Neural progenitor cell (in vitro differentiated cells): ENCODE measurements at places on chromosomes 3 and 15.

DNA sequence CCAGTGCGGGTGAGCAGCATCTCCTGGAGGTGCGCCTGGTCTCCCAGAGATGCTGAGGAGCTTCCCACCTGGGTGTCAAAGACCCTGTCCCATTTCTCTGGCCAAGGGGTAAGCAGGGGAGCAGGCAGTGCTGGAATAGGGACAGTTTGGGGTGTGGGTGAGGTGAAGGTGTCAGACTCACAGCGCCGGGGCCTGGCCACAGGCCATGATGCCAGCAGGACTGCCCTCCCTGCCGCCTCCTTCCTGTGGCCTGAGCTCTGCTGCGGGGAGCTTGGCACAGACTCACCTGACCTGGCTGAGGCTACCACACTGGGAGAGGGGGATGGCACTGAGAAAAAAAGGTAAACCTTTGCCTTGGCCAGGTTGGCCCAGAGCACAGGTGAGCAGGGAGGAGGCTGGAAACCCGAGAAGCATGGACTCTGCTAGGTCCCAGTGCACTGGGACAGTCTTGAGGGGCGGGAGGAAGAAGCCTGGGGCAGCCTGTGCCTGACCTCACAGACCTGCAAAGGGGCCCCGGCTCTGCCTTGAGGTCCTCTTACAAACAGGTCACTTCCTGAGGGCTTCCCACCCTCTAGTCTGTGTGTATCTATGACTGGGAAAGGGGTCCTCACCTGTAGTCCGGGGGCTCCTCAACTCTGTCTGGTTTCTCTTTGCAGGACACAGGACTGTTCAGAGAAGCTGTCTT is 28.2 kb downstream of the GRAMD2A start:
- no peak for DNase-seq
- peaks cover 5% of the 10 kb centered on the region for H3K4me1 ChIP-seq
- no peak overlapping the region for H3K4me3 ChIP-seq
- H3K27me3 ChIP-seq = no peaks in the 10 kb centered on the region

GRCh38 chr15:44317423-44318058 is 29.0 kb downstream of the GOLM2 start:
- H3K36me3 ChIP-seq = no peaks in the 10 kb centered on the region
- H3K4me3 ChIP-seq = no peak overlapping the region
- H3K27ac ChIP-seq = no peak overlapping the region
- peaks cover 6% of the 10 kb centered on the region for H3K4me1 ChIP-seq

DNA sequence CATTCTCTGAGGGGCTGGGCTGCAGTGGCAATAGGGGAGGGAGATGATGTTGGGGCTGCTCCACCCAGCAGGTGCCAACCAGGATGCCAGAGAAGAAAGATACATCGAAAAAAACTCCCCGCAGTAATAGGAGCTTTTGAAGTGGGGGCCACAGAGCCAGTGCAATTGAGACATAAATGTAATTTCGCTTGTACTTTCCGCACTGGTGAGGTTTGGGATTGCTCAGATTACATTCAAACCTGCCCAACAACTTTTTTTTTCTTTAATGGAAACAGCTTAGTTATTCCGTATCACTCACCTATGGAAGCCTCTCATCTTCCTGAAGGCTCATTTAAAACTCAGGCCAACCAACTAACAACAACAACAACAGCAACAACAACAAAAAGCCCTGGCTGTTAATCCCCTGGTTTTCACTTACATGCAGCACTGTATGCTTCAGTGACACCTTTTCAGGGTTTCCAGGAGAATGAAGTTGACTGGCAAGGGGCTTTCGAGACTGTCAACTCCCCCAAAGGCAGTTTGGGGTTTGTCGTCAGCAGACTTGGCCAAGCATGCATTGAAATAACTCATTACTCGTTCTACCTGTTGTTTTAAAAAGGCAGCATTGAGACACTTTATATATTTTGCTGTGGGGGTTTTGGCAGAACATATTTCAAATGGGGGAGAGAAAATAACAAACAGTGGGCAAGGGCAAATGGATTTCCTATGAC is 163.8 kb downstream of the EBLN2 start:
- H3K36me3 ChIP-seq = no peaks in the 10 kb centered on the region
- peaks cover 18% of the 10 kb centered on the region for H3K4me1 ChIP-seq
- H3K27ac ChIP-seq = no peak overlapping the region
- DNase-seq = peak; percentile 43
- no peak overlapping the region for H3K4me3 ChIP-seq

DNA sequence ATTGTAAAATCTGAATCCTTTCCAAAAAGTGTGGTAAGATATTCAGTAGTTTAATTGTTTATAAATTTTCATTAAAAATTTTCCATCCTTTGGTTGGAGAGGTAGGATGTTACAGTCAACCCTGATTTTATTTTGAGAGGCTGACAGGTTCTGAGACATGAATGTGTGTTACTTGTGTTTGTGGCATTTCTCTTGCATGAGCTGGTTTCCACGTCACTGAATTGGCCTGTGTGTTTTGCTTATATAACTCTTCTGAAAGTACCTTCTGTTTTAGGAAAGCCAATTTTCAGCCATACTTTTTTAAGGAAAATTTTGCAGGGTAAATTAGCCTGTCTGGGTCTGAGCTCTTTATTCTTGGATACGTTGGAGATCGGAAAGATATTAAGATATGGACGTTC is 30.7 kb downstream of the PXYLP1 start:
- no peak for DNase-seq
- H3K4me1 ChIP-seq = peaks cover 24% of the 10 kb centered on the region
- no peak overlapping the region for H3K4me3 ChIP-seq
- H3K36me3 ChIP-seq = no peaks in the 10 kb centered on the region
- H3K27ac ChIP-seq = no peak overlapping the region

- no peak overlapping the region for H3K4me3 ChIP-seq
- H3K27me3 ChIP-seq = no peaks in the 10 kb centered on the region
- H3K27ac ChIP-seq = no peak overlapping the region
- H3K36me3 ChIP-seq = no peaks in the 10 kb centered on the region
- DNase-seq = peak; percentile 77
Observed at GRCh38 chr3:177516158-177517011, 319.1 kb upstream of the TBL1XR1 start.

DNA sequence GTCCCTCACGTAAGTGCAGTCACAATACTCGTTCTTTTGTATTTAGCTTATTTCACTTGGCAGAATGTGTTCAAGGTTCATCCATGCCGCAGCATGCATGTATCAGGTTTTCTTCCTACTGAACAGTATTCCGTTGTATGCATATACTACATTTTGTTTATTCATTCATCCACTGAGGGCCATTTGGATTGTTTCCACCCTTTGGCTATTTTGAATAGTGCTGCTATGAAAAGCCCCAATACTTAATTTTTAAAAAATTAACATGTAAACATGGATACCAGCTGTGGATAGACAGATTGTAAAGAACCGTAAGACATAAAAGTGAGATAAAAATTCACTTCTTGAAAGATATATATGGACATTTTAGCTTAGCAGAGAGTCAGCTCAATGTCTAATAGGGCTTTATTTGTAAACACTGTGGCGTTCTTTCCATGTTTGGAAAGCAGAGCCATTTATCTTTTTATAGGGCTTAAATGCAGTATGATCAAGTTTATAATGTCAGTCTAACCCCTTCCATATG is 115.9 kb downstream of the VPS8 start:
- H3K36me3 ChIP-seq = no peaks in the 10 kb centered on the region
- DNase-seq = no peak
- H3K4me3 ChIP-seq = no peak overlapping the region
- H3K27me3 ChIP-seq = no peaks in the 10 kb centered on the region
- H3K4me1 ChIP-seq = no peaks in the 10 kb centered on the region

- peaks cover 16% of the 10 kb centered on the region for H3K4me1 ChIP-seq
- no peak for DNase-seq
- no peaks in the 10 kb centered on the region for H3K36me3 ChIP-seq
- H3K27ac ChIP-seq = no peak overlapping the region
Observed at GRCh38 chr3:101779822-101780381, 891 bp downstream of the NXPE3 start.

GRCh38 chr3:149667576-149667975 is 9.8 kb upstream of the WWTR1 start:
- no peak for DNase-seq
- no peak overlapping the region for H3K4me3 ChIP-seq
- H3K4me1 ChIP-seq = peaks cover 17% of the 10 kb centered on the region

DNA sequence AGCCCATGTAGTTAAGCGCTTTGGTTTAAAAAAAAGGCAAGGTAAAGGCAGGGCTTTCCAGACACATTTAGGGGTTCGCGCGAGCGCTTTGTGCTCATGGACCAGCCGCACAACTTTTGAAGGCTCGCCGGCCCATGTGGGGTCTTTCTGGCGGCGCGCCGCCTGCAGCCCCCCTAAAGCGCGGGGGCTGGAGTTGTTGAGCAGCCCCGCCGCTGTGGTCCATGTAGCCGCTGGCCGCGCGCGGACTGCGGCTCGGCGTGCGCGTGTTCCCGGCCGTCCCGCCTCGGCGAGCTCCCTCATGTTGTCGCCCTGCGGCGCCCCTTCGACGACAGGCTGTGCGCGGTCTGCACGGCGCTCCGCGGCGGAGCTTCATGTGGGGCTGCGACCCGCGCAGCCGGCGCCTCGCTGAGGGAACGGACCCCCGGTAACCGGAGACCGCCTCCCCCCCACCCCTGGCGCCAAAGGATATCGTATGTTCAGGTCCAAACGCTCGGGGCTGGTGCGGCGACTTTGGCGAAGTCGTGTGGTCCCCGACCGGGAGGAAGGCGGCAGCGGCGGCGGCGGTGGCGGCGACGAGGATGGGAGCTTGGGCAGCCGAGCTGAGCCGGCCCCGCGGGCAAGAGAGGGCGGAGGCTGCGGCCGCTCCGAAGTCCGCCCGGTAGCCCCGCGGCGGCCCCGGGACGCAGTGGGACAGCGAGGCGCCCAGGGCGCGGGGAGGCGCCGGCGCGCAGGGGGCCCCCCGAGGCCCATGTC is 927 bp downstream of the SMAD6 start:
- peaks cover 36% of the 10 kb centered on the region for H3K27me3 ChIP-seq
- H3K4me1 ChIP-seq = peaks cover 37% of the 10 kb centered on the region
- H3K27ac ChIP-seq = no peak overlapping the region
- no peaks in the 10 kb centered on the region for H3K36me3 ChIP-seq
- peak overlapping the region; percentile 68 for H3K4me3 ChIP-seq

- H3K36me3 ChIP-seq = no peaks in the 10 kb centered on the region
- no peaks in the 10 kb centered on the region for H3K27me3 ChIP-seq
- peak; percentile 67 for DNase-seq
- H3K4me3 ChIP-seq = no peak overlapping the region
- no peak overlapping the region for H3K27ac ChIP-seq
Observed at GRCh38 chr3:4720316-4721075, 227.3 kb downstream of the ITPR1 start.

GRCh38 chr3:114896978-114897377 is 250.1 kb downstream of the ZBTB20 start:
- H3K4me1 ChIP-seq = peaks cover 23% of the 10 kb centered on the region
- H3K4me3 ChIP-seq = no peak overlapping the region
- H3K27ac ChIP-seq = no peak overlapping the region

- H3K4me1 ChIP-seq = peaks cover 18% of the 10 kb centered on the region
- H3K27me3 ChIP-seq = no peaks in the 10 kb centered on the region
- no peak for DNase-seq
- no peak overlapping the region for H3K4me3 ChIP-seq
- H3K36me3 ChIP-seq = no peaks in the 10 kb centered on the region
Observed at GRCh38 chr15:23566071-23566554, 639 bp downstream of the MKRN3 start.

DNA sequence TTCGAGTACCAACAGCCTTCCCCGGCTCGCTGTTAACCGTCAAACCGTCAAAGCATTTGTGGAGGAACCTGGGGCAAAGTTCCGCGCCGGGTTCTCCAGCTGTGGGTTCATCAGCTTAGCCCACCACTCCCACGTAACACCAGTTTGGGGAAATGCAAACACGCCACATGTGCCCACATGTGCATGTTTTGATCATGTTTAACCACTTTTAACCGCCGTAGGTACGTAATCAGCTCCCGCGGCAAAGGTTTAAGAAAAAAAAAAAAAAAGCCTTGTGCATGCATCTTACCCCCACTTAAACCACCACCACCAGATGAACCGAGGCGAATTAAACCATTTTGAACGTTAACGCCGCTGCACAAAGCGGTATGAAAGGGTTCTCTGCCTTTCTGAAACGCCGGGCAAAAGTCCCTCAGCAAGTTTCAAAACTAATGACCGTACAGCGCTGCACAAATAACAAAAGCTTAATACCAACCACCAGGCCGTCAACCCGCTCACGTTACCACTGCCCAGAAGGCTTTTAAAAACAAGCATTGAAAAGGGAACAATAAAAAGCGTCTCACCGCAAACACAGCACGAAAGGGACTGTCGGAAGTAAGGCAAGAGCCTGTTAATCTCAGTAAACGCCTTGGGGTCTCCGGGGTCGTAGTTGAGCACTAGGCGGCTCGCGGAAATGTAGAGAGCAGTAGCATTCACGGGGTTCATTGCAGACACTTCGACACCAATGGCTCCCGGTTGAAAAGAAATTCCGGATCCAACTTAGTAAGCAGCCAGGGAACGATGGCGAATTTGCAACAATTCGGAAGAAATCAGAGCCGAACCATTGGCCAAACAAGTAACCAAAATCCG is 1.5 kb downstream of the MSL2 start:
- H3K27me3 ChIP-seq = no peaks in the 10 kb centered on the region
- peak; percentile 76 for DNase-seq
- no peaks in the 10 kb centered on the region for H3K36me3 ChIP-seq
- H3K4me3 ChIP-seq = peak overlapping the region; percentile 87

DNA sequence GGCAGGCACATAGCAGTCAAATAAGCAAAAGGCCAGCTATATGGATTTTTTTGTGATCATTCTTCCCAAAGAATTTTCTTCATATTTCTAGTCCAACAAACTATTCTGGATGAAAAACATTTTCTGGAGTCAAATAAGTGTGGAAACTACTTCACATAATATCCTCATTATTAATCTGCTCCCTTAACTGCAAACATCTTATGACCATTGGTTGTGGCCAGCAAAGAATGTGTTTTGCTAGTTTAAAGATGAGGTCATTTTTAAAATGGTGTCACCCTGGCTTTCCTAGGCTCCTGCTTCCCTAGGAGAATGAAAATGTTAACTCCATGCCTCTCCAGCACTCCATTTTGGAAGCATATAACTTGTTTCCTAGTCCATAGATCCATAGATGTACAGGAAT is 118.8 kb downstream of the SST start:
- peaks cover 12% of the 10 kb centered on the region for H3K4me1 ChIP-seq
- H3K27ac ChIP-seq = no peak overlapping the region
- no peak overlapping the region for H3K4me3 ChIP-seq
- DNase-seq = no peak
- no peaks in the 10 kb centered on the region for H3K27me3 ChIP-seq

DNA sequence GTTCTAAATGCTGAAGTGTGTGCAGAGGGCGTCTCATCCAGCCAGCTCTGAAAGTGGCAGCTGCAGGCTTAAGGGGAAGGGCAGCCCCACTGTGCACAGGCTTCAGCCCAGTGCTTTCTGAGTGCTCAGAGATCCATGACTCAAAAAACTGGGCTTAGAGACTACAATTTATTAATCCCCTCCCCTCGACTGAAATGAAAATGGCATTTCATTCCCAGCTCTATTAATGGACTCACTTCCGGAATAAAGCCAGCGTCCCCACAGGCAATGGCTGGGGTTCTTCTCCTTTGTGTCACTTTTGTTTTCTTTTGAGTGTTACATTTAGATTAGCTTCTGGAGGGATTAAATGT is 55.5 kb upstream of the PLXNA1 start:
- no peak for DNase-seq
- no peaks in the 10 kb centered on the region for H3K36me3 ChIP-seq
- H3K27ac ChIP-seq = no peak overlapping the region
- peaks cover 8% of the 10 kb centered on the region for H3K4me1 ChIP-seq
- H3K27me3 ChIP-seq = no peaks in the 10 kb centered on the region

- H3K4me3 ChIP-seq = no peak overlapping the region
- no peaks in the 10 kb centered on the region for H3K4me1 ChIP-seq
- no peaks in the 10 kb centered on the region for H3K27me3 ChIP-seq
- no peak overlapping the region for H3K27ac ChIP-seq
- peaks cover 27% of the 10 kb centered on the region for H3K36me3 ChIP-seq
Observed at GRCh38 chr3:39088889-39089288, 18.5 kb downstream of the GORASP1 start.

GRCh38 chr15:57321973-57322601 is 54.2 kb upstream of the CGNL1 start:
- no peaks in the 10 kb centered on the region for H3K36me3 ChIP-seq
- no peak overlapping the region for H3K4me3 ChIP-seq
- peaks cover 18% of the 10 kb centered on the region for H3K4me1 ChIP-seq
- H3K27ac ChIP-seq = no peak overlapping the region
